Fibroblast of the conjunctiva (primary cell): ENCODE measurements at places on chromosomes 1 and 21.

DNA sequence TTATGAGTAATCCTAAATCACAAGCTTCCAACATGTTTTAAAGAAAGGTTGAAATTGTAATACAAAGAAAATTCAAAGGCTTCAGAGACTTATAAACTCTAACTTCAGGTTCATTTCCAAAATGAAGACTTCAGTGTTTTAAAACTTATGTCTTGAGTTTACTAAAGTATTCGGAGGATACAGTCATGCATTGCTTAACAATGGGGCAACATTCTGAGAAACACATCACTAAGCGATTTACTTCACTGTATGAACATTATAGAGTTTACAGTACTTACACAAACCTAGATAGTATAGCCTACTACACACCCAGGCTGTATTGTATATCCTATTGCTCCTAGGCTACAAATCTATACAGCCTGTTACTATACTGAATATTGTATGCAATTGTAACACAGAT, 38.3 kb downstream of the CEP170 start:
- DNase-seq: no peak

GRCh38 chr1:119859647-119860046, 36.7 kb downstream of the ADAM30 start:
- DNase-seq: peak; percentile 10

DNA sequence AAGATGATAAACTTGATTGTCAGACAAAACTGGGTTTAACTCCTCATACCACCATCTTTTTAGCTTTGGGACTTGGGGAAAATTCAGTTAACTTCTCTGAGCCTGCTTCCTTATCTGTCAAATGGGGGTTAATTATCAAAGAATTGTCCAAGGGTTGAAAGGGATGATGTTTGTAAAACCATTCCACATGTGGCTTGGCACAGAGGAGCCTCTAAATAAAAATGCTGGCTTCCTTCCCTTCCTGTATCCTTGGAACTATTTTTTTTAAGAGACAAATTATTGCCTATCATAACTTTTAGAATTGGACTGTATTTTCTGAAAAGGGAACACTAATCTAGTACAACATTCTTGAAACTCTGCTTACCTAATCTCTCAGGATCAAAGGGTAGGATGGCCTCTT, 143.4 kb upstream of the USP24 start:
- DNase-seq: no peak

GRCh38 chr1:208007938-208008342, 97.0 kb upstream of the CD34 start:
- peak; percentile 57 for DNase-seq

GRCh38 chr1:6912518-6912917, 127.3 kb downstream of the CAMTA1 start:
- DNase-seq: no peak

- no peak for DNase-seq
Measured at GRCh38 chr1:36760081-36760480, 274.2 kb downstream of the GRIK3 start.

DNA sequence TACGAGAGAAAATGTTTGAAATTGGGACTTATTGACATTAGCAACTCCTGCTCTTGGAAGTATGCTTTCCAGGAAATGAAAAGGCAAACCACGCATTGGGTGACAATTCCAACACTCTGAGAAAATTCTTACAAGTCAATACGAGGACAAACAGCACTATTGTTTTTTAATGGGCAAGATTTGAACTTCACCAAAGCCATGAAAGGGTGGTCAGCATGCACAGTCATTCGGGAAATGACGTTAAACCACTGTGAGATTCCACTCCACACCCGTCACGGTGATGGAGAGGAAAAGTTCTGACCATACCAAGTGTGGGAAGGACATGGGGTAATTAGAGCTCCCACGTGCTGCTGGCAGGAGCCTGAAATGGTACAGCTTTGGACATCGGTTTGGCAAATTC, 12.2 kb upstream of the PRXL2B start:
- no peak for DNase-seq

- DNase-seq: no peak
Measured at GRCh38 chr1:40894455-40894854, 32.3 kb upstream of the CITED4 start.
